ENCODE measurements at places on chromosomes 1 and 21.

- DNase-seq = no peak
These were observed 164.5 kb downstream of the TOMM20 start for GRCh38 chr1:234963904-234964702.

DNA sequence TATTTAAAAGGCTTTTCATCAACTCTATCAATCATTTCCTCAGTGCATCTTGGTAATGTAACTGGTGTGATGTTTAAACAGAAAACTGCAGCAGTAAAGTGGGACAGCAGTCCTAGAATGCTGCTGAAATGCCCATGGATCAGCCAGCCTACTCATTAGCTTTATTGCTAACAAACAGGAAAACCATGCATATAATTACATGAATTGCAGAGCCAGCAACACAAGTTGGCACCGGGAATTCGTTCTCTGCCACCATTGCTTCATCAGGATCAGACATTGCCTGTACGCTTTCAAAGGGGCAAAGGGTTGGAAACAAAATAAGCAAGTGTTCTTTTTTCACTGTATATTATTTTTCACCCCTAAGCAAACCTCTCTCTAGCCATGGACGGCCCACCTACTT lies 276.2 kb upstream of the LRRC7 start:
- no peak for DNase-seq

DNA sequence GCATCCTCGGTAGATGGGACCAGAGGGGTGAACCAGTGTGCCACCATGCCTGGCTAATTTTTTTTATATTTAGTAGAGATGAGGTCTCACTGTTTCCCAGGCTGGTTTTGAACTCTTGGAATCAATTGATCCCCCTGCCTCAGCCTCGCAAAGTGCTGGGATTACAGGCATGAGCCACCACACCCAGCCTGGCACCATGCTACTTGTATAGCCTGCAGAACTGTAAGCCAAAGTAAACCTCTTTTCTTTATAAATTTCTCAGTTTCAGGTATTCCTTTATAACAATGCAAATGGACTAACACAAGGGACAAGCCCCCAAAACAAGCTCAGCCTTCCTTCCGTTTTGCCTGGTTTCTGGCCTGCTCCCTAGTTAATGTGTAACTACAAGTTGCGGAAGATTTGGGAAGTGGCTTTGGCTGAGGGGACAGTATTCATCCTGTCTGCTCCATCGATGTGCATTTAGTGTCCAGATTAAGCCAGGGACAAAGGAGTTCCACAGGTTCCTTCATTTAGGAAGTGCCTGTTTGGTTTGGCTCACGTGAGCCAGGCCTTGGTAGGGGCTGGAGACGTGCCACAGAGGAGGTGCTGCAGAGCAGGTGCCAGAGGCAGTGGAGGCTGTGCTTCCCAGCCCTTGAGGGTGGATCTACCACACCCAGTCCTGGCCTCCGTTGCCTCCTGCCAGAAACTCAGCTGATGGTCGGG lies 4.4 kb downstream of the AVPR1B start:
- no peak for DNase-seq

DNA sequence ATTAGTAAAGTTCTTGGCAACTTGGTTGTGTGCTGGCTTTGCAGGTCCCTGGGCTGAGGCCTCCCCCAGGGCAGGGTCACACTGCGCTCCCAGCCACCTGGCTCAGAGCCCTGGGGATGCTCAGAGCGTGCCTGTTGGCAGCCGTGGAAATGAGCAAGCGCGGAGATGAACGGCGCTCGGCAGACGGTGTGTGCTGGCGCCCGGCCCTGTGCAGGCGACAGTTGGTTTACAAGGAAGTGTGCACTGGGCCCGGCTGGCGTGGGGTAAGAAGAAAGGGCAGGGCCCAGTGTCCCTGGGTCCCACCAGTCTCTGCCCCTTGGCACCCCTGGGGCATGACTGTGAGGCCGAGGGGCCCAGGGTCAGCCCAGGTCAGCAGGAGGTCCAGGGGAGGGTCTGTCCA lies 25.7 kb upstream of the PEX10 start:
- DNase-seq = no peak

DNA sequence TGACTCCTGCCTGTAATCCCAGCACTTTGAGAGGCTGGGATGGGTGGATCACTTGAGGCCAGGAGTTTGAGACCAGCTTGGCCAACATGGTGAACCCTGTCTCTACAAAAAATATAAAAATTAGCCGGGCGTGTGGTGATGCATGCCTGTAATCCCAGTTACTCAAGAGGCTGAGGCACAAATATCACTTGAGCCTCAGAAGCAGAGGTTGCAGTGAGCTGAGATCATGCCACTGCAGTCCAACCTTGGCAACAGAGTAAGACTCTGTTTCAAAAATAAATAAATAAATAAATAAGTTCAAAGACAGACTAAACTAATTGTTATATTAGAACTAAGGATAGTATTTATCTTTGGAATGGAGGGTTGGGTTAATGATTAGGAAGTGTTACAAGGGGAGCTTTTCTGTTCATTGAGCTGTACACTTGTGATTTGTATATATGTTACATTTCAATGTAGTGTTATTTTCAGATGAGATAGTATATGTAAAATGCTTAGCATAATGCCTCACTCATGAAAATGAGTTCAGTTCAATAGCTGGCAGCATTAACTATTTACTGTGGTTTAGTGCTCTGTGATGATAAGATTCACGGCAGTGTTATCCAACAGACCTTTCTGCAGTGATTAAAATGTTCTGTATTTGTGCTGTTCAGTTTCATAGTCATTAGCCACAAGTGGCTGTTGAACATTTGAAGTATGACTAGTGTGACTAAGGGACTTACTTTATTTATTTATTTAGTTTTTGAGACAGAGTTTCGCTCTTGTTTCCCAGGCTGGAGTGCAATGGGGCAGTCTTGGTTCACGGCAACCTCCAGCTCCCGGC lies 47.7 kb downstream of the OSBPL9 start:
- no peak for DNase-seq

DNA sequence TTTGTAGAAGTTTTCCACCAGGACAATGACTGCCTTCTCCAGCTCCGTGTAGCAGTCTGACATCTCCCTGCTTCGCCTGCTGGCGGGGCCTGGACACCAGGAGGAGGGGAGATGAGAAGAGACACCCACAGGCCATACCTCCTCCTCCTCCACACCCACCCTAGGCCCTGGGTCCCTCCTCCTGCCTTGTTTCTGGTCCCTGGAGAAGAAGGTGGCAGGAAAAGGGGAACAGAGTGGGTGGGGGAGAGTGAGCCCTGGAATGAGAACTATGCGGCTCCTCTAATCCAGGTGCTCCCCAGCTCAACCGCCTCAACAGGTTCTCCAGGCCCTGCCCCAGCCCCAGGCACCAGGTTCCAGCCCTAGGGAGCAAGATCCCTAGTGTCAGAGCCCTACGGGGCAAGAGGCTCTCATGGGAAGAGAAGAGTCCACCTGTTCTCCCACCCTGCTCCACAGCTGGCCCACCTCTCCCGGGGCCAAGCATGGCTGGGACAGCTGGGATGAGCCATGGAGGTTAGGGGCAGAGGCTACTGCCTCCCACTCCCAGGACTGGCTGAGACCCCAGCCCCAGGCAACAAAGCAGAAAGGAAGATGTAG lies 4.8 kb downstream of the S100A16 start:
- no peak for DNase-seq

DNA sequence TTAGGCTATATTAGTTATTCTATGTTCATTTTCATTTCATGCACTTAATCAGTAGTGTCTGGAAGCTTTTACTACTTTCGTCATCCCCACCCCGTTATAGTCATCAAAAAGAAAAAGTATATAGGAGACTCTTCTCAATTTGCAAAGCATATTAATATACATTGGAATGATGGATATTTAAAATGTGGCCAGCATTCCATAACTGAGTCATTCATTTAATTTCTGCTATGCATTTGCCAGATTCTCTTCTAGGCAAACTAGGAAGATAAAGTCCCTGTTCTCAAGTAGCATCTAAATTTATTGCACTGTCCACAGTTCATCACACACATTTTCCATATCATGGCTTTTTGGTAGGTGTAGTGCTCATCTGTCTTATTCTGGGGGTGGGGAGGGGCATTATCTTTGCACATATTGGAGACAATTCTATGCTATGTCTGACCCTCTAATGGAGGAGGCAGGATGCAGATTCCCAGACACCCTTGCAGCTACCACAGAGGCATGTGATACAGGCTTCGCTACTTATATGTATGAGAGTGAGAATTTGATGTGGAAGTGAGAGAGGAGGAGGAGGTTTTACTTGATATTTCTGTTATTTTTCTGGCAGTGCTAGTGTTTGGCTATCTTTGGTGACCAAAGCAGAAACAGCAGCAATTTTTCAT lies 125.8 kb downstream of the CTH start:
- no peak for DNase-seq

- no peak for DNase-seq
These were observed 59.0 kb upstream of the CACYBP start for GRCh38 chr1:174940646-174941175.

- no peak for DNase-seq
These were observed 3.9 kb upstream of the ARHGAP30 start for GRCh38 chr1:161073474-161074121.

DNA sequence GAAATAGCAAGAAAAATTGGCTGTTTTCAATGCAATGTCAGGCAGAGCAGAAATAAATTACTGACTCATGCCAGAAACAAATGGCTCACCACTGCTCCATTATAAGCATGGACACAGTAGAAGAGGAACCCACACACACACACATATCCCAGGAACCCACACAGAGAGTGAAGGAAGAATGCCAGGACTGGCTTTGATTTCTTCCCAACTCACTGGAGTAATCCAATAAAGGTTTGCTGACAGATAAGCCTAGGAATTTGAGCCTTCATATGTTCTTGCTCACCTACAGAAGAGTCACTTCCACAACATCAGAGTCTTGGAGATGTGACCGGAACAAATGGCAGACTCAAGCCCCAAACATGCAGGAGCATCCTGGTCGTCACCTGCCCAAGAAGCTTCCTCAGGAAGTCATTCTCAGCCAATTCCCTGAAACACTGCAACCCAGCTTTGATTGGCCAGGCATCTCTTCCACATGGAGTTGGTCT lies 2.2 kb downstream of the SH3BP5L start:
- no peak for DNase-seq

DNA sequence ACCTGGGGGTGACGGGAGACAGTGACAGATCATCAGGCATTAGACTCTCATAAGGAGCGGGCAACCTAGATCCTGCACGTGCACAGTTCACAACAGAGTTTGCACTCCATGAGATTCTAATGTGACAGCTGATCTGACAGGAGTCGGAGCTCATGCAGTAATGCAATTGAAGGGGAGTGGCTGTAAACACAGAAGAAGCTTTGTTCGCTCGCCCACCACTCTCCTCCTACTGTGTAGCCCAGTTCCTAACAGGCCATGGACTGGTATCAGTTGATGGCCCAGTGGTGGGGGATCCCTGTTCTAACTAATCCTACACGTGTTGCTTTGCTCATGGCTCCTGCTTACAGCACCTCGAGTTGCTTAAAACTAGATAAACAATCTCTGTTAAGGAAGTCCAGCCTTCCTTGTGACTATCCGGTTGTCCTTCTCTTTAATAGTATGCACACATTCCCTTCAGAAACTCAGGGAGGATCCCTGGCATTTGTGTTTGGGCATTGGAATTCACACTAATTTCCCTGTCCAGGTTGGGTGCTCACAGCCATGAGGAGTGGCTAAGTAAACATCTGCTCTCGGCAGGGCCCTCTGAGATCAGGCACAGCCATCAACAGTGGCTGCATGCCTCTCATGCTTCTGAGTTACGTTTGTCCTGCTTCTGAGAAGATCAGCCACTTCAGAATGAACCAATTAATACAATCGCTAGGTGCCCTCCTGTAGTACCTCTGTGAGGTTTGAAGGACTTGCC lies 21.1 kb upstream of the F3 start:
- no peak for DNase-seq

DNA sequence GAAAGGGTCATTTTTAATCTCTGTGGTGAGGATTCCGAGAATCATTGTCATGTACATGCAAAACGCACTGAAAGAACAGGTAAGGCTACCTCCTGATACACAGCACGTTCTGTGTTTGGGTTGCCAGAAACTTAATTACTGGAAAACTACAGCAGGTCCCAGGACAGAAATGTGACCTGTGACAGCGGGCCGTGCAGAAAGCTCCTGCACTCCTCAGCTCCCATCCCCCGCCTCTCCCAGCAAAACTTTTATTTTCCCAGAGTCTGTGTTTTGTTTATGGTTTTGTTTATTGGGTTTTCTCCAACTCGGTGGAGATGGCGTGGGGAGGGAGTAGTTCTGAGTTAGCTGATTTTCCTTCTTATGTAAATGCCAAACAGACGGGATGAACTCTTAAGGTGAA lies 44.7 kb downstream of the SLC44A3 start:
- DNase-seq = no peak

DNA sequence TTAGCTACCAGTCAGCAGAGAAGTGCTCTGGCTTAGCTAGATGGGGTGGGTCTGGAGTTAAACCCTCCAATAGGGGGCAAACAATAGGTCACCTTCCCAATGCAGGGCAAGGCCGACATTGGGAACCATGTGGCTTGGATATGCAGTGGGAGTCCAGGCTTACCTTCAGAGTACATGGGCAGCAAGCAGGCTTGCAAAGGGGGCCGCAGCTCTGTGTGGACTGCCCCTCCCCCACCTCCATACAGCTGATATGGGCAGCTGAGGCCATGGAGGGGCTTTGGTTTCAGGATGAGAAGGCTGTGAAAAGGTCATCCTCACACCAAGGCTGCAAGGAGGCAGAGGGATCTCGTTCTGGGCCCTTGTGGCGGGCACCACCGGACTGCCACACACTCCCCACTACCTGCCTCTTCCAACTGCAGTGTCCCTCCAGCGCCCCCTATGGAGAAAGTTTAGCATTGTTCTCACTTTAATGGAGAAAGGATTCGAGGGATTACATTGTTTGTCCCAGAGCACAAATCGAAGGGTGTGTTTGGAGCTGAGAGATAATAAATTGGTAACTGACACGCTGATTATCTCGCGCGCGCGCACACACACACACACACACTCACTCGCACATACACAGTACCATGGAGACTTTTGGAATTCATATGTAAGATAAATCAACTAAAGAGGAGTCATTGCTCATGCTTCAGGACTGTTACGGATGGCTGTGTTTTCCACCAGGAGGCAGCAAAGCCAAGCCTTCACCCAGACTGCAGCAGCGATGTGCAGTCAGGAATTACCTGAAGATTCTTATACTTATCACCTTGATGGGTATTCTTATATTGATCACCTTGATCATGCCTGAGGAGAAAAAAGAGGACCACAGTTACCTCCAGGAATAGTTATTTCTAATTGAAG lies 7.0 kb upstream of the SMCP start:
- no peak for DNase-seq

DNA sequence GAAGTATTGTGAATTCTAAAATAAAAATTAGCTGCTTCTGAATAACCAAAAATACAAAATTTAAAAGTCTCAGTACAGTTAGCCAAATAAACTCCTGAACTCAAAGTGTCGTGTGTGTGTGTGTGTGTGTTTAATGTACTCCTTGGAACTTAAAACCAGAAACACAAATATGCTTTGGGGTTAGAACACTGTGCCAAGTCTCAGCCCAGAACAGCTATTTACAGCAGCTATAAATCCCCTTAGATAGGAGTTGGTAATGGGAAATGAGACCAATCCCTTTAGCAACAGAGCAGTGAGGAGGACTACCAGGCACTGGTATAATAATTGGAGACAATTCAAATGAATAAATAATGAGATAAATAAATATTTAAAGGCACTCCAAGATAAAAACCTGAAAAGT lies 83.1 kb downstream of the PATJ start:
- DNase-seq = no peak

Data from dorsolateral prefrontal cortex (tissue), 122 donors.